ENCODE measurements at places on chromosomes 12 and 14.

- DNase-seq: no peak
These were observed 63.1 kb downstream of the A2M start for GRCh38 chr12:9052610-9053009.

GRCh38 chr12:117038023-117038680, 61.1 kb downstream of the TESC start:
- no peak for DNase-seq

DNA sequence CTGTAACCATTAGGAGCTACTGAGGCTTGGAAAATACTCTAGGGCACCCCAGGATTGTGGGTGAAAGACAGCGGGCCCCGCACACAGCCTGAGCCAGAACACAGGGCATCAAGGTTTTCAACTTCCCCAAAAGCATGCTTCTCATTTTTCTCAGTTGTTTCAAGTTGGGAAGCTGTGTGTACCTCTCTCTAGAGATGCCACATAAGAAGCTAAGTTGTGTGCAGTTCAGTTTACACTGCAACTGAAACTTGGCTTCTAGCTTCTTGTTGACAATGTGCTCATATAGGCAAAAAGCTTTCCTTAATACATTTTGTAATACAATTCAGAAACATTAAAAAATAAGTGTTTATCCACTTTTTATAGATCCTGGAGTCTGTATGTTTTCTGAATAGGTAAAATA, 88.1 kb upstream of the PTPRR start:
- no peak for DNase-seq

- DNase-seq: no peak
These were observed 72.7 kb downstream of the NOVA1 start for GRCh38 chr14:26525085-26525484.

GRCh38 chr12:43151441-43151981, 400.5 kb downstream of the ADAMTS20 start:
- no peak for DNase-seq

GRCh38 chr12:100858656-100859055, 64.1 kb downstream of the ANO4 start:
- no peak for DNase-seq

DNA sequence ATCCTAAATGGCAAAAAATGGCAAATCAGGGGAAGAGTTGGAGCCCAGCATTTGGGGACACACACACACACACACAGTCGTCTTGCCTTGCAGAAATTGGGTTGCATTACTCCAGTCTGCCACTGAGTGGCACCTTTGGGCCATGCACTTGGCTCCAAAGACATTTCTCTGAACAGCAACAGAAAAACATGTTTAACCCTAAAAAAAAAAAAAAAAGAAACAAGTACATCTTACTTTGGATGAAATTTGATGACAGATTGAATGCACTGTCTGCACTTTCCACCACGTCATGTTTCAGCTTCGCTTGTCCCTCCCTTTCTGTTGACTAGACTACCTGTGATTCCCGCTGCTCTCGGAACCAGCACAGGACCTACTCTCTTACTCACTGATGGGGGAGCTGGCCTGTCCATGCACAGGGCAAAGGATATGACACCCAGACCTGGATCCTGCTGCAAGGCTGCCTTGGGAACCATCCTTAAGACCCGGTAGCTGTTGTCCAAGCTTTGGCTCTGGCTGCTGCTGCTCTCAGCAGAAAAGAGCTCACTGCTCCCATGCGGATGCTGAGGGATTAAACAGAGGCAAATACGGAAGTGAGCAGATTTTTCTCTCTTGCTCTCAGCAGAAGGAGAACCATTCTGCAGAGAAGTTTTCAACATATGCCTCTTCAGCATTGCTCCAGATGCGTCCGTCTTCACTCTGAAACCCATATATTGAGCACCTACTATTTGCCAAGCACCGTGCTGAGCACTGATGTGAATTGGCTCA, 376.8 kb downstream of the DPF3 start:
- DNase-seq: peak; percentile 70

GRCh38 chr12:88860851-88861250, 280.6 kb upstream of the KITLG start:
- DNase-seq: no peak

- no peak for DNase-seq
These were observed 449.2 kb downstream of the DPF3 start for GRCh38 chr14:72444701-72445100.

DNA sequence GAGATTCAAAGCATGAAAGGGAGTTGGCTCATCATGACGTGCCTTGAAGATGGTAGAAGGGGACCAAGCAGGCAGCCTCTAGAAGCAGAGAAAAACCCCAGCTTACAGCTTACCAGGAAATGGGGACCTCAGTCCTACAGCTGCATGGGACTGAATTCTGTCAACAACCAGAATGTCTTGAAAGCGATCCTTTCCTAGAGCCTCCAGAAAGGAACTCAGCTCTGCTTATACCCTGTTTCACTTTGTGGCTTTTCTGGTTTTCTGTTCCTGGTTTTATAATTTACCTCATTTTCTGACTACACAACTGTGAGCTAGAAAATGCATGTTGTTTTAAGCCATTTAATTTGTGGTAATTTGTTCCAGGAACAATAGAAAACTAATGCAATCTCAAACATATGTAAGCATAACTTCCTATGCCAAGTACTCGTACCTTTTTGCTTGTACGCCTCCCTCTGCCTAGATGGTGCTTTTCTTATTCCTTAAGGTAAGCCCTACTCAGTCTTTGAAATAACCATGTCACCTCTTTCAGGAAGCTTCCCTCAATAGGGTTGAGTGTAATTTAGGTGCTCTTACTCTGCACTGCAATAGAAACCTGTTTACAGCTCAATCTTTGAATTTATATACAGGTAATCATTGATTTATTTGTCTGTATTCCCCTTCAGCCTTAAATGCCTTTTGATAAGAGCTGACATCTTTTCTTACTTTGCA, 348.8 kb downstream of the TMEM117 start:
- no peak for DNase-seq

GRCh38 chr12:48276621-48277020, 73.5 kb upstream of the OR10AD1 start:
- no peak for DNase-seq

- no peak for DNase-seq
These were observed 105.4 kb downstream of the TTC8 start for GRCh38 chr14:88929656-88930436.

- no peak for DNase-seq
These were observed 31.7 kb upstream of the HDAC7 start for GRCh38 chr12:47851303-47851952.

GRCh38 chr12:117152793-117153775, 37.2 kb downstream of the FBXO21 start:
- DNase-seq: no peak

GRCh38 chr12:4742416-4742970, 22.3 kb downstream of the GALNT8 start:
- DNase-seq: no peak

- no peak for DNase-seq
These were observed 280.6 kb downstream of the EGLN3 start for GRCh38 chr14:33670235-33670634.

GRCh38 chr12:76026643-76027063, 4.9 kb downstream of the PHLDA1 start:
- DNase-seq: no peak

- no peak for DNase-seq
These were observed 138.6 kb downstream of the PAWR start for GRCh38 chr12:79552192-79552591.

DNA sequence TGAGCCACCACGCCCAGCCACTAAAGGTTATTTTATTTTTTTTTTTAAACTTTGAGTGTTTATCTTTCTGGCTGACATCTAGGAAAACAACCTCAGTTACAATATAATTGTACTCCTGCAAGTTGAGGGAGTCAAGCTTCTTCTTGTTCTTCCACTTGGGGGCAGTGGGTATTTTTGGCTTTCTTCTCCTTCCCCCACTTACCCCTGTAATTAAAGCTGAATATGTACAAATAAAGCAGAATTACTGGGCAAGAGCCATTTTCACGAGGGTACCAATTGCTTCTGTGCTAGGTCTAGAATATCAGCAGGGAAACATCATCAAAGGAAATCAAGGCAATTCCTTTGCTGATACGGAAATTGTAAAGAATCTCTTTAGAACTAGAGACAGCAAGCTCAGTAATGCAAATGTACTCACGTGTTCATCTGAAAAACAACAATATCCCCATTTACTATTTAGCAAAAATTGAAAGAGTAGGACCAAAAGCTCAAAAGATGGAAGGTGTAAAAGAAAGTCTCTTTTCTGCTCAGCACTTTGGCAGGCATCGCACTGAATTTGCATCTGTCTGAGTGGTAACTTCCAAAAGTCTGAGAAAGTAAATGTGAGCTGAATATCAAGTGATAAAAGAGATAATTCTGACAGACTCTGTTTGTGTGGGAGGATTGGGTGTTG, 72.8 kb downstream of the TAOK3 start:
- no peak for DNase-seq

- no peak for DNase-seq
These were observed 45.1 kb upstream of the CPM start for GRCh38 chr12:68977909-68978610.

GRCh38 chr12:27814851-27815591, 35.0 kb upstream of the MANSC4 start:
- DNase-seq: no peak

GRCh38 chr12:20264608-20265114, 103.7 kb upstream of the PDE3A start:
- DNase-seq: no peak

GRCh38 chr14:20223410-20223809, at the start of gene OR11H6:
TSS of gene OR11H6 (plus strand) at chr14:20223710. CDS start at chr14:20223710, 0 bp downstream.
- DNase-seq: no peak

GRCh38 chr12:93569301-93569655, 3.2 kb upstream of the SOCS2 start:
- DNase-seq: no peak

DNA sequence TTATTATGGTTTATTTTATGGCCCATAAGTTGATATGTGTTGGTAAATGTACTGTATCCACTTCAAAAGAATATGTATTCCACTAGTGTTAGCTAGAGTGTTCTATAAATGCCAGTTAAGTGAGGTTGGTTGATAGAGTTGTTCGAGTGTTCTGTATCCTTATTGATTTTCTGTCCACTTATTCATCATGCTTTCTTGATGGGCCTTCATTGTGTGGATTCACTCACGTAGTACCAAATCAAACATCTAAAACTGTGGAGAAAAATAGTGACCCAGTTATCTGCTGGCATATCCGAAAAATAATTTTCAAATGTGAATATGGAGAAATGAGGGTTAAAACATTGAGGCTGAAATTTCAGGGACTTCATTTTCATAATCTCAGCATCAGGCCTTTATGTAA, 230.4 kb downstream of the TRHDE start:
- no peak for DNase-seq

DNA sequence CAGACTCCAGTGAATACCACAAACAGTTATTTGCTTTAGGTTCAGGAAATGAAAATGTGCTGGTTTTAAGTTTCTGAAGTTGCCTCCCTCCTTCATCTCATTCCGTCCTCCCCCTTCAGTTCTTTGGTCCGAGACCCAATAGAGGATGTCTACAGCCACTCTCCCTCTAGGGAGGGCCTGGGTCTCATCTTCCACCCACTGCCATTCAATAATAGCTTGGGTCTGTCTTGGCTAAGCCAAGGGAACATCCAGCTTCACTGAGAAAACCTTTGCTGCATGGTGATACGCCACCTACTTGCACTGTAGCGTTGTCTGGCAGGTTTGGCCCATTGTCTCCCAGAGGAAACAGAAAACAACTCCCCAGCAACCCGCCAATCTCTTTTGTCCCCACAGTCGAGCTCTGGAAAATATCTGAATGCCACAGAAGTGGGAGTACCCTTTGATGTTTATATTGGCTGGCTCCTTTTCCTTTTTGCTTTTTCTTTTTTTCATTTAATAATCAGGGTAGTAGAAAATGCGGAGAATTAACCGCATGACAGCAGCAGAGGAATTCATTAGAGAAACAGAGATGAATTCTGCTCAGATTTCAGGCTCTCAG, 380.1 kb downstream of the RAD51B start:
- peak; percentile 56 for DNase-seq

DNA sequence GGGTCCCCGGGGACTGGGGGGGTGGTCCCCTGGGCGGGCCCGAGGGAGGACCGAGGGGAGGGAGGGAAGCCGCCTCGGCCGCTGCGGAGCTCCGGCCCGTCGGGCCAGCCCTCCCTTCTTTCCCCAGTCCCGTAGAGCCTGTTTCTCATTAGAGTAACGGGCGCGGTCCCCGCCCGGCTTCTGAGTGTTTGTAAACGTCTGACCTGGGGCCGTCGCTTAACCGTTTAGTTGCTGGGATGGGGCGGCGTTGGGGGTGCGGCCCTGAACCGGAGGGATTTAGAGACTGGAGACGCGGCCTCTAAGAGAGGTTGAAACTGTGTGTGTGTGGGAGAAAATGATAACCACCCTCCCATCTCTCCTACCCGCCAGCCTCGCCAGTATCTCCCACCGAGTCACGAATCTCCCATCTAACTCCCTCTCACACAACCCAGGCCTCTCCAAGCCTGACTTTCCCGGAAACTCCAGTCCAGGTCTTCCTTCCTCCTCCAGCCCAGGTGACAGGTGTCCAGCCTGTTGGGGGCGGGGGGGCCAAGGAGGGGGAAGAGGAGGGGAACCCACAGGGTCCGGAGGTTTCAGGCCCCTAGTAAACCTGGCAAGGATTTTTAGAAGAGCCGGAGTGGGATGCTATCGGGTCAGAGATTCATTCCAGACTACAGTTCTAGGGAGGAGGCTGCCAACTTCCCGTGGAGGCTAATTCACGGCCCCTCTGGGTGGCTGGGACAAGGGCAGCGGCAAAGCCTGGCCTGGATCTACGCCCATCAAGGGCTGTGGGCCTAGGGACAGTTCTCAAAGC, 1.1 kb upstream of the NFATC4 start:
- DNase-seq: peak; percentile 42

DNA sequence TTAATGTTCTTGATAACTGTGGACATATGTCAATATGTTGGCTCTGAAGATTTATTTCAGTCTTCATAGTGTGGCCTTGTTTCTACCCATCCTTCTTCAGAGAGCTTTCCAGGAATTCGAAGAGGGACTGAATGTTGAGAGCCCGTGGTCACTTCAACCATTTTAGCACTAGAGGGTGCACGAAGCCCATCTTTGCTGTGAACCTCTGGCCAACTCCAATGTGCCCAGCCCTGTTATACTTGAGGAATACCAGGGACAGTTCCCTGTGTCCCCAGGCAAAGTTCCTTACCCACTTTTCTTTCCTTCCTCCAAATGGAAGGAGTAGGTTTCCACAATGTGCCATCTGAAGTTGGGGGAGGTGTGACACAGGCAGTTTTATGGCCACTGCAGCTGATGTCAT, 603.5 kb downstream of the RPL10L start:
- no peak for DNase-seq

- DNase-seq: peak; percentile 76
These were observed 53.9 kb upstream of the PTPRB start for GRCh38 chr12:70691018-70691672.

DNA sequence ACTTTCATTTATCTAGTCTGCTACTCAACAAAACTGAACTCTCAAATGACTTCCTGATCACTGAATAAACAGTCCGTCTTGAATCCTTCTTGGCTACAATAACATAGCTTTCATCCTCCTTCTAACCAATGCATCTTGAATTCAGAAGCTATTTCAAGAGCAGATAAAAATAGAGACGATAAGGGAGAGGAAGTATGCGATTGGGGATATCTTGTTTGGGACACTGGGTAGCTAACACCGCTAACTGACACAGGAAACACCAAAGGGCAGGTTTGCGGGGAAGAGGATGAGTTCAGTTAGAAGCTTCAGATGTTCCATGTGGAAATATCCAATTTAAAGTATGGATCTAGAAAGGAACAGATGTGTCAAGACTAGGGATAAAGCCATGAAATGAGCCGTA, 102.5 kb downstream of the SLC41A2 start:
- DNase-seq: no peak

GRCh38 chr14:94474581-94475031, 1.4 kb downstream of the SERPINA9 start:
- peak; percentile 57 for DNase-seq

- DNase-seq: no peak
These were observed 407.8 kb downstream of the ATP23 start for GRCh38 chr12:58349161-58349560.

- DNase-seq: no peak
These were observed 8.7 kb downstream of the HOMEZ start for GRCh38 chr14:23277189-23277588.
